Right renal pelvis (tissue), 4 donors: ENCODE measurements at places on chromosomes 3 and 15.

- no peak for DNase-seq
These were observed 390 bp upstream of the TLE3 start for GRCh38 chr15:70098153-70098460.

- no peak for DNase-seq
These were observed 53.9 kb downstream of the LINGO1 start for GRCh38 chr15:77578641-77579372.

DNA sequence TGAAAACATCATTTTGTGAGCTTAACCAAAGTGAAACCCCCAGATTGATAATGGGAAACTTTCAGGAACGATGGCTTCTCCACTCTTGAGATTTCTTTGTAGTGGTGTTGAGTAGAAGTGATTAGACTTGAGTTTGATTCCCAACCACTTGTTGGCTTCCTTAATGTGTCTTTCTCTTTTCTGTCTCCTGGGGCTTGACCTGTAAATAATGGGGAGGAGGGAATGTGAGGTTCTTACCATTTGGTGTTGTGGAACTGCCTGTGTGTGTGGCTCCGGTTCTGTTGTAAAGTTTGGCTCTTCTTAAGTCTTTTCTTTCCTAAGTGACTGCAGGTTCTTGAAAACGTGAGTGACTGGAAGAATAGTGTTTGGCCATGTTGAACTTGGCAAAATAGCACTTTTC, 2.7 kb downstream of the CDV3 start:
- no peak for DNase-seq

GRCh38 chr3:121970047-121970446, 52.0 kb downstream of the ILDR1 start:
- DNase-seq = peak; percentile 31

DNA sequence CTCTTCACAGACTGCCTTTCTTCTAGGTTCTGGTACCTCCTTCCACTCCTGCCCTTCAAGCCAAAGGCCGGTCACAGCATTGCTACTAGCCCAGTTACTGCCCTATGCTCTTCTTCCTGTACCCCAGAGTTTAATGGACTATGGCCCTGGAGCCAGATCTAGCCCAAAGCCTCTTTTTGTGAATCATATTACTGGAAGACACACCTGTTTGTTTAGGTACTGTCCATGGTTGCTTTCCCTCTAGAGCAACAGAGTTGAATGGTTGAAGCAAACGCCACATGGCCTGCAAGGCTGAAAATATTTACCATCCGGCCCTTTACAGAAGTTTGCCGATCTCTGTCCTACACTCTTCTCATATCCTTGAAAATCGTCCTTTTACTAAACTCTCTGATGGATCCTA, 47.0 kb downstream of the PDZRN3 start:
- DNase-seq = no peak

DNA sequence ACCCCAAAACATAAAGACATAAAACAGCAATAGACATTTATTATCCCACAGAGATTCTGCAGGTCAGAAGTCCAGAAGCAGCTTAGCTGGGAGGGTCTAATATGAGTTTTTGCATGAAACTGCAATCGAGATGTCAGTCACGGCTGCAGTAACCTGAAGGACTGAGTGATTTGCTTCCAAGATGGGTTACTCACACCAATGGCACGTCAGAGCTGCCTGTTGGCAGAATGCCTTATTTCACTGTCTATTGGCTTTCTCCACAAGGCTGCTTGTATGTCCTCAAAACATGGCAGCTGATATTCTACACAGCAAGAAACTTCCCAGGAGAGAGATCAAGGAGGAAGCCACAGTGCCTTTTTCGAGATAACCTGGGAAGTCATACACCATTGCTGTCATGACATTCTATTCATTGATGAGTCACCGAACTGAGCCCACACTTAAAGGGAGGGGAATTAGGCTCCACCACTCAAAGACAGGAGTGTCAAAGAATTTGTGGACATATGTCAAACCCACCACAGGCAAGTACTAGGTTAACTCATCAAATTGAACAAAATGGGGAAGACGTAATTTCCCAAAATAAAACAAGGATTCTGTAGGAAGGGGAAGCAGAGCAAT, 122.2 kb downstream of the SYNPR start:
- DNase-seq = no peak

DNA sequence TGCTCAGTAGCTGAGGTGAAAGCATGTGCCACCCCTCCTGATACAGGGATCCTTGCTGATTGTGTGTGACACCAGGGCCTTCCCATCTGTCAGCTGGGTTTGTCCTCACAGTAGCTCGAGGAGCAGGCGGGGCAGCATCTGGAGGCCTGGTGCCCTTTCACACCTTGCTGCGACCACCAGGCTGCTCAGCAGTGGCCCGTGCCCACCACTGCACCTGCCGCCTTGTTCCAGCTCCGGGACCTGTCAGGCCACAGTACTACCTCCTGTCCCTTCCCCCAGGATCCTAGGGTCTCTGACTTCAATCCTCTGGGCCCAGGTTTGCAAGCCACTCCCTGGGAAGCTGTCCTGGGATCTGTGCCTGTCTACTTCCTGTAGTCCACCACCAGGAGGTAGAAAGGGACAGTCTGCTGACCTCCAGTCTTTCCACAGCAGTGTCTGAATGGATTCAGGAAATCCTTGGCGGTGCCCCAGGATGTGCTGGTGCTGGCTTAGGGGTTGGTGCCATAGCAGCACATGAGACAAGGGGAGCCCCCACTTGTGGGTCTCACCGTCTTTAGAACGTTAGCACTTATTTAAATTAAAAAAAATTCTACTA, 27.5 kb downstream of the APBA2 start:
- no peak for DNase-seq

DNA sequence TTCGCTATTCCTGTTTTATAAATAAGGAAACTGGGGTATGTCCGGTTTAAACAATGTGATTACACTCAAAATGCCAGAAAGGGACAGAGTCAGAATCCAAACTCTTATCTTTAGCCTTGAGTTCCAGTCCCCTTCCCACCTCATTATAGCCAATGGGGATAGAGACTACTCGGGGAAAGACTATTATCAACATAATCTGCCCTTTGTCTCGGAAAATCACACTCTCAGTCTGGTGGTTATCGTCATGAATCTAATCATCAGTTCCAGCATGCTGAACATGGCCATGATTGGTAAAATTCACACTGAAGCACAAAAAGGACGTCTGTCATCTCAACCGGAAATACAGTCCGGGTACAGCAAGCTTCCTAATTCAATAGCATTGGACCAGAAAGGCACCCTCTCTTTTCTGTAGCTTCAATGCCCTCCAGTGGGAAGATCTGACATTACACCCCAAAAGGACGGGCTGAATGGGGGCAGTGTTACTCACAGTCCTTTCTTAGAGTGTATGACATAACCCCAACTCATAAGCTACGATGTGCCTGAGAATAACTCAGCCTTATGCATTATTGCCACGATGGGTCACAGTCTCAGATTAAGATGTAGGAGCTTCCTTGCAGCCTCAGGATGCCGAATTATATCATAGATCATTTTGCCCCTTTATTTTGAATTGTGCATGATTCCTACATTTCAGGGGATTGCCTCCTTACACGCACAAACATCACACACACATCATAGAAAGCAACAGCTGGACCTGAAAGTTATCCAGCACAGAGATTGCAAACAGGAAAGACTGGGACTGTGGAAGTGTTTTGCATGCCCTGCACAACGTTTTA, 390.4 kb upstream of the LMCD1 start:
- no peak for DNase-seq

DNA sequence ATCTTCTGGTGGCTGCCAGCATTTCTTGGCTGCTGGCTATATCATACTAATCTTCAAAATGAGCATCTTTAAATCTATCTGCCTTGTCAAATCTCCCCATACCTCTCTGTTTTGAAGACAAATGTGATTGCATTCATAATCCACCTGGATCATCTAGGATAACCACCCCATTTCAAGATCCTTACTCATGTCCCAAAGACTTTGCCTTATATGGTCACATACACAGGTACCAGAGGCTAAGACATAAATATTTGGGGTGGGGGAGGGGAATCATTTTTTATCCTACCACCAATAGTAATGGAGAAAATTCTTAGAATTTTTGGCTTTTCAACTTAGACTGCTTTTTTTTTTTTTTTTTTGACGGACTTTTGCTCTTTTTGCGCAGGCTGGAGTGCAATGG, 970.8 kb downstream of the PLOD2 start:
- no peak for DNase-seq

- DNase-seq = peak; percentile 18
These were observed 39.5 kb upstream of the FMN1 start for GRCh38 chr15:33234020-33234461.

- no peak for DNase-seq
These were observed 2.3 kb downstream of the SUCNR1 start for GRCh38 chr3:151875759-151876158.

DNA sequence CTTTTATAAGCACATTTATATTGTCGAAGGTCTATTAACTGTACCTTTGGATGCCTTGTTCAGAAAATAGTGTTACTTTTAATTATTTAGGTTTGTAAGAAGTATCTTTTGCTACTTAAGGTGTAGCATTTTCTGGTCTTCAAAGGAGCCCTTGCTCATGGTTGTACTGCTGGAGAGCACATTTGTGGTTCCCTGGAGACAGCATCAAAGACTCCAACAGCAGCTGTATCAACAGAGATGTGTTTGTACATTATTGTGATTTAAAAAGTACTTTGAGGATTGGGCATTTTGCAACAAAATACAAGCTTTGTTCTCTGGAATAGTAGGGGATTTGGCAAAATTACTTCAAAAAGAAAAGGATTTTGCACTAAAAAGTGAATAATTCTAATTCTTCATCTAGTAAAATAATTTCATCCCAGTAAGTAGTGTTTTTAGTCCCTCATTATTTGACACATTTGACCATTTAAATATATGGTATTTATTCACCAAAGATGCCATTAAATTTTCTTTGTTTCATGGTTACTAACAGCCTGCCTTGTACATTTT, 16.5 kb downstream of the TBC1D23 start:
- peak; percentile 5 for DNase-seq

DNA sequence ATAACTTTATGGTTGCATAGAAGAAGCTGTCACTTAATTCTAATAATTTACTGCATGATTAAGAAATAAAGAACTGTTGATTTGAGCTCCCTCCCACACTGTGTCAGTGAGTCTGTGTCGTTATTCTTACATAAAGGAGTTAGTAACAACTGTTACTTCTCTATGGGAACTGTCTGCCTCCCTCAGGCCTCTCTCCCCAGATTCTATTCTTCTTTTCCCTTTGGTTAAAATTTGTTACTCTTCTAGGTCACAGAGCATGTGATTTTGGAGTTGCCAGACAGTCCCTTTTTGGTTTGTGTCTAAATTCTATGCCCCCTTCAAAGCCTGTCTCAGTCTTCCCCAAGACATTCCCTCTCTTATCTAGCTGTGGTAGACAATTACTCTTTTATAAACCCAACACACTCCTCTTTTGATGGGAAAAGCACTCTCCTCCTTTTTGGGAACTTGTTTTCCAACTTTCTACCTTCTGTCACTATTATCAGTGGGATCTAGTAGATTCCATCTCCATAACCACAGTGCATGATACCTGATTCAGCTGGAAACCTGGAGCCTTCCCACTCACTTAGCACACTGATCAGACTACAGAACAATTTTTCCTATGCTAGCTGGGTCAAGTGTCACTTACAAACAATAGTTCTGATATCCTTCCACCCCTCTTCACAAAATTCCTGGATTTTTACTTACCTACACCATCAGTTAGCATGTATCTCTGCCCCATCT, 422.1 kb upstream of the TGFBR2 start:
- no peak for DNase-seq
